Hematopoietic multipotent progenitor cell (in vitro differentiated cells): ENCODE measurements at places on chromosomes 5 and 9. TPM values are rescaled to one million over a fixed set of nuclear protein-coding genes. Genes with fewer than 3 reads are reported as not detected.

The SLC30A5 gene
- total RNA-seq: 36.1 TPM

The ADAMTS13 gene
- total RNA-seq: 1.6 TPM

The PCDHA3 gene
- total RNA-seq: under 0.01 TPM

The SNCAIP gene
- 0.54 TPM for total RNA-seq

- DNase-seq: no peak
Measured at GRCh38 chr5:18111906-18112465, 477.7 kb downstream of the TAF11L14 start.

DNA sequence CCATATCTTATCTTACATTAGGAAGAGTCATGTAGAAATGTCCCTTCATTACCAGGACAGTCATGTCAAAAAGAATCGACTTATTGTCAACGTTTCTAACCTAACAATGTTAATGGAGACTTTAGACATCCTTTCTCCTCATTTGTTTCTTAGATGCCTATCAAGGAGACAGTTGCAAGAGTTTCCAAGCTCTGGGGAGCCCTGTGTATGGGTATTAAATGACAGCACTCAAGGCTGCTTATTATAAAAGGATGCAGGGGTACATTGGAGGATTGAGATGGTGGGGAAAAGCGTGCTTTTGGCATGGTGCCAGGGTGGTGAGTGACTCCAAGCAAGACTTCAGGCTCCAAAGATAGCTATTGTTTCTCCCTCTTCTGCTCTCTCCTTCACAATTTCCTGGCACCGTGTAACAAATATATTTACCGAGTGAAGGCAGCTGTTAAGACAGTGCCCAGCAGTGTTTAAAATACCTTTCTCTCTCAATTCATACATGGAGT, 461.3 kb upstream of the CLINT1 start:
- DNase-seq: no peak

GRCh38 chr5:88831816-88832215, 51.2 kb downstream of the MEF2C start:
- no peak for DNase-seq

DNA sequence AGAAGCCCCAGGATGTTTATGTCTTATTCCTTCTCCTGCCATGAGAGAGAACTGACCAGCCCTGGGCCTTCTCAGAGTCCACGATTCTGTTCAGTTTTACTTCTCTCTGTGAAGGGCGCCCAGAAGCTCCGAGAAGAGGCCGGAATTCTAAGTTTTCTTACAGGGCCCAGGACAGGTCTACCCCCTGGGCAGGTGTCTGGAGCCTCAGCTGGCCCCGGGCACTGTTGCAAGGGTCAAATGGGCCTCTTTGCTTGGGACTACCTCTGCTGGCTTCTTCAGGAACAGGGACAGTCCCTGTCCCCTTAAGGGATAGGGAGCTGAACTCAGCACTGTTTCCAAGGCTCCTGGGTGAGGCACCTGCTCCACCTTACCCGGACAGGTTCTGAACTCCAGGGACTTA, 55.0 kb downstream of the RASGEF1C start:
- no peak for DNase-seq

DNA sequence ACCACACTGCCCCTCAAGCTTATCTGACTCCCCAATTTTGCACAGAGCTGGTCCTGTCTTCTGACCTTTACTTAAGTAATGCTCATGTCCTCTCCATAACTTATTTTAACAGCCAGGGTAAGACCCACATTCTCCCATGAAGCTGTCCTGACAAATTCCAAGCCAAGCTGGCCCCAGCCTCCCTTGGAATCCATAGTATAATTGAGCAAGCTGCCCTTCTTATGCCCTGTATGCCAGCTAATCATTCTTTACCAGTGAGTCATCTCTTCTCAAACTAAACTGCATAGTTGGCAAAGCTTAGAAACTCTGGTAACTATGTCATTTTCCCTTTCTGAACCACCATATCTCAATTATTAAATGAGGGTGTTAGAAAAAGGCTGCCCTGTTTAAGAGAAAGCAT, 92.4 kb downstream of the NFIB start:
- no peak for DNase-seq

DNA sequence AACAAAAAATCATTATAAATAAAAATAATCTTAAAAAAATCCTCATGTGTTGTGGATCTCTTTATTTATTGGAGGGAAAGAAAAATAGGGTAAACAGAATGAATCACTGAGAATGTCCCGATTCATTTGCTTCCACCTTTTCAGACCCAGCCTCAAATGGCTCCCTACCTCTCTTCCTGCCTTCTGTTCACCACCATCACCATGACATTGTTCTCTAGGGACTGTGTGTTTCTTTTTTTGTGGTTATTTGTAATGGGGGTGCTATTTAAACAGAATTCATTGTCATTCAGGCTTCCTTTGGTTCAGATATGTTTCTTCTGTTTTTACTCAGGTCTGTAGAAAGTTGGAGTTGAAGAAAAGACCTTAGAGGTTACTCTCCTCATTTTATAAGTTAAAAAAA, 198.2 kb downstream of the KIF4B start:
- DNase-seq: no peak

DNA sequence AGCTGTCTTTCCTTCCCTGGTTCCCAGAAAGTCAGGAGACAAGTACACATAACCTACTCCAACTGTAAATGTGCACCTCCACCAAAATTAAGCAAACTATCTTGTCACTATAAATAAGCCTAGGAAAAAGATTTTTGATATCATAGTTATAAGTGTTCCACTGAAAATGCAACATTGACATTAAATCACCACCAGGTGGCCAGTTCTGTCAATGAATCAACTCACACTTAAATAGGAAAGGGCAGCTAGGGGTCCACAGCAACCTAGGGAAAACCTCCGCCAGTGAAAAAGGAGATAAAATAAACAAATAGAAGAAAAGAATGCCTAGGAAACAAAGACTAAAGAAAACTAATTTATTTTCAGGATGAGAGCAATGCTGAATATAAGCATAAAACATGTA, 243.0 kb upstream of the PTPRD start:
- DNase-seq: no peak

GRCh38 chr9:94826644-94827410, 100.3 kb downstream of the AOPEP start:
- DNase-seq: no peak

- no peak for DNase-seq
Measured at GRCh38 chr5:148666353-148666752, 12.0 kb upstream of the HTR4 start.

DNA sequence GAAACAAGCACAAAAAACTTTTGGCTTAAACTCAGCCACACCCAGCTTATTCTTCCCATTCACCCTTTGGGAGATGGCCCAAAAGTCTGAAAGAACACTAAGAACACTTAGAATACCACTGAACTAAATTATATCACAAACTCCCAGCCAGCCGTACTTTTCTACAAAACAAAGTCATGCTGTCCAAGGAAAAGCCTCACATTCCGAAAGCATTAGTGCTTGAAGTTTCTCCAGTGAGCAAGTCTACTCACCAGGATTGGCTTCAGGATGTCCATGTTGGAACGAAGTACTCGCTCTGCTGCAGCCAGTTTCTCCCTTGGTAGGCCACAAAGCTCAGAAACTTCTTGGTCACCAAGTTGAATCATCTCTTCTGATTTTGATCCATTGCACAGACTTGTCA, 69.7 kb downstream of the ABCA1 start:
- no peak for DNase-seq
